ENCODE measurements at places on chromosomes 13 and 19.

- DNase-seq = no peak
Observed at GRCh38 chr13:74570046-74570445, 435.8 kb upstream of the KLF12 start.

DNA sequence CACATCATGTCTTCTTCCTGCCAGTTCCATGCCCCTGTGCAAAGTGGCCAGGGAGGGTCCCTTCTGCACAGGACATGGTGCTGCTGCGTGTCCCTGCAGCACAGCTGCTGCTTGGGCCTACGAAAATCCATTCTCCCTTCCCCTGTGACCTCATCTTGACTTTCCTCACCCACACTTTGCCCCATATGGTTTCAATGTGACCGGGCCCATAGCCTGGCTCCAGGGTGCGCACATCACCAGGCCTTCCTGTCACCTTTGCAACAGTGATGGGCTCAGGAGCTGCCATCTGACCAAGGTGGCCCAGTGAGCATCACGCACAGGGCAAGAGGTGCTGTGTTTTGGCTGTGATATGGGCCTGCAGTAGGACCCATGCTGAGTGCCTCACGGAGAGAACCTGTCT lies 10.8 kb downstream of the PPP1R12C start:
- DNase-seq = no peak

- DNase-seq = no peak
Observed at GRCh38 chr19:7705387-7706187, 3.7 kb upstream of the FCER2 start.

- no peak for DNase-seq
Observed at GRCh38 chr13:47233734-47234133, 336.9 kb upstream of the HTR2A start.

DNA sequence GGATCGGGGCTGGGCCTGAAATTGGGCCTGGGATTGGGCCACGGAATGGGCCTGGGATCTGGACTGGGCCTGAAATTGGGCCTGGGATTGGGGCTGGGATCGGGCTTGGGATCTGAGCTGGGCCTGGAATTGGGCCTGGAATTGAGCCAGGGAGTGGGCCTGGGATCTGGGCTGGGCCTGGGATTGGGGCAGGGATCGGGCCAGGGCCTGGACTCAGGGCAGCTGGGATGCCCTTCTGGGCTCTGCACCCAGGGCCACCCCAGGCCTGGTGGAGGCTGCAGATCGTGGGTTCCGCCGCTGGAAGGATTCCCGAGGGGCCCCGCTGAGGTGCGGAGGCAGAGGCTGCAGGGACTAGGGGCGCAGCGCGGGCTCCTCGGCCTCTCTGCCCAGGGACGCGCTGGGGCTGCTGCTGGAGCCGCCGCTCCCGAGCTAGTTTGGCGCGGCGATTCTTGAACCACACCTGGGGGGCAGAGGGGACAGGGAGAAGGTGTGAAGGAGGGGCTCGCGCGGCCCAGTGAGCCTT lies 1.8 kb downstream of the TPRX1 start:
- no peak for DNase-seq

DNA sequence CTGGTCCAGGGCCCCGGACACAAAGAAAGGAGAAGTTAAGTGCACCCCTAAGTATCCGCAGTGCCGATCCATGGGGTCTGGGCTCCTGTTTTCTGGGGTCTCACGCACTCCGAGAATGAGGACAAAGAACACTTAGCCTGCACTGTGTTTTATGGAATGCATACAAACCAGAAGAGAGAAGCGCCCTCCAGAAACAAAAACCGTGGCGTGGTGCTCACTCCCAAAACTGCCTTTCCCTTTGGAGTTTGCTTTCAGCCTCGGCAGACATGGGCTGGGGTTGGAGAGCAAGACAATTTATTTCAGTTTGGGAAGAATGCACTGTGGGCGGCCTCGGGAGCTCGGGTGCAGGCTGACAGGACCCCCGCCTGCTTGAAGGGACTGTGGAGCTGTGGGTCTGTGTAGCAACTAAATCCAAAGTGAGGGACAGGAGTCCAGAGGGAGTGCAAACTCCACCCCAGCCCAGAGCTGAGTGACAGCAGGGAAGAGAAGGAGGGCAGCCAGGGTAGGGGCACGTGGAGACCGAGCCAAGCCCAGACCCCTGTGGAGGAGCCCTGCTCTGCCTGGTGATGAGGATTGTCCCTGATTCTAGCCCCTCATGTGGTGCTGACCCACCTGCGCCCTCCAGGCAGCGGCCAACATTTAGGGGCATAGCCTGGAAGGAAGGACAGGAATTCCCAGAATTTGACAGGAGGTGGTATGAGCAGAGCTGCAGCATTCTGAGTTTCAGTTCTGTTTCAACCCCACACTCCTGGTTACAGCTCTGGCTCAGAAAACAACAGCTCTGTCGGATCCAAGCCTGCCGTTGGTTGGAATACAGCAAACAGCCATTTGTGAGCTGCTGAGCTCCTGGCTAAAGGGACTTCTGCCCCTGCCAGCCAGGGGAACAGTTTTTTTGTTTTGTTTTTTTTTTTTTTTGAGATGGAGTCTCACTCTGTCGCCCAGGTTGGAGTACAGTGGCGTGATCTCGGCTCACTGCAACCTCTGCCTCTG lies 37.8 kb upstream of the POP4 start:
- no peak for DNase-seq

- DNase-seq = no peak
Observed at GRCh38 chr19:29851769-29852521, 40.2 kb downstream of the CCNE1 start.

Data from BE2C (cell line).